ELR (cell line): ENCODE measurements at places on chromosomes 16 and 17.

- no peak for DNase-seq
These were observed 136.0 kb upstream of the WSB1 start for GRCh38 chr17:27157898-27158297.

- no peak for DNase-seq
These were observed 74.6 kb upstream of the TBC1D3K start for GRCh38 chr17:37849617-37849972.

GRCh38 chr16:31016018-31016417 lies 5.6 kb upstream of the STX1B start:
- peak; percentile 36 for DNase-seq

GRCh38 chr17:39118674-39119419 lies 32.6 kb downstream of the PLXDC1 start:
- DNase-seq = no peak

- peak; percentile 14 for DNase-seq
These were observed 22.1 kb downstream of the TRIM25 start for GRCh38 chr17:56891751-56892150.

GRCh38 chr16:67210069-67210937 lies 11.4 kb downstream of the ELMO3 start:
- no peak for DNase-seq

GRCh38 chr17:81417879-81418709 lies 22.8 kb downstream of the BAHCC1 start:
- DNase-seq = no peak

- DNase-seq = peak; percentile 22
These were observed 148.3 kb downstream of the CDH8 start for GRCh38 chr16:61887903-61888302.

- peak; percentile 36 for DNase-seq
These were observed 60.5 kb downstream of the NFAT5 start for GRCh38 chr16:69626256-69626655.

DNA sequence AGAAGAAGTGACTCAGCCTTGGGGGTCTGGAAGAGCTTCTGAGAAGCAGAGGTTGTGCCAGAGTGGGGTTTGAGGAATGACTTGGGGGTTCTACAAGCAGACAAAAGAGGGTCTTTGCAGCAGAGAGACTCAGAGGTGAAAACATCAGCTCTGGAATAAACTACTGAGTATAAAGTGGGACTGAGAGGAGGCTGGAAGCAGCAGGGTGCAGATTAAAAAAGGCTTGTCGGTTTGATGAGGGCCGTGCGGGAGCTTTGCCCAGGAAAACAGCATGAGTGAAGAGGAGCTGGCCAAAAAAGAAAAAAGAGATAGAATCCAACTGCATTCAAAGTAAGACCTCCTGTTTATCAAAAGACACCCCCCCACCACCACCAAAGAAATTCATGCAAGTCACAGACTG lies 13.1 kb upstream of the ACE start:
- DNase-seq = no peak

DNA sequence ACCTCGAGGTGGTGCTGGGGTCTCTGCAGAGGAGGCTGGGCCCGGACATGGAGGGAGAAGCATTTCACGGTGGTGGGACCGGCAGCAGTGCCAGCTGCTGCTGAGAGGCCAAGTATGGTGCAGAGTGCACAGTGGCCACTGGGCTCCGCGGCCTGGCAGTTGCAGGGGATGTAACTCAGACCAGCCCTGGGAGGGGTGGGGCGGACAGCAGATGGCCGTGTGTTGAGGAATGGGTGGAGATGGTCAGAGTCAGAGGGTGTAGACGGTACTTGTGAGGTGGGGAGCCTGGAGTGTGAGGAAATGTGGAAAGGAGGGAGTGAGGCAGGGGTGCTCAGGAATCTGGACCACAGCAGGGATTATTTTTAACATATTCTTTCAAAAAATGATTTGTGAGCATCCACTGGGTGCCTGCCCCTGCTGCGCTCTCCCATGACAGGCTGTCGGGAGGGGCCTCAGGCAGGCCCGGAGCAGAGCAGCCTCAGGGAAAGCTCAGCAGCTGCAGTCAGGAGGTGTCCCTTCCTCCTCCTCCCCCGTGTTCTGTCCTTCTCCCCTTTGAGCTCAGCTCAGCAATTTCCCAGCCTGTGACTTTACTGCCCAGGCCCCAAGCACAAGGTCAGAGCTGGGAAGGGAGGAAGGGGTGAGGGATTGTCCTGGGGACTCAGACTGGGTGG lies 113.1 kb downstream of the RAP1GAP2 start:
- no peak for DNase-seq

DNA sequence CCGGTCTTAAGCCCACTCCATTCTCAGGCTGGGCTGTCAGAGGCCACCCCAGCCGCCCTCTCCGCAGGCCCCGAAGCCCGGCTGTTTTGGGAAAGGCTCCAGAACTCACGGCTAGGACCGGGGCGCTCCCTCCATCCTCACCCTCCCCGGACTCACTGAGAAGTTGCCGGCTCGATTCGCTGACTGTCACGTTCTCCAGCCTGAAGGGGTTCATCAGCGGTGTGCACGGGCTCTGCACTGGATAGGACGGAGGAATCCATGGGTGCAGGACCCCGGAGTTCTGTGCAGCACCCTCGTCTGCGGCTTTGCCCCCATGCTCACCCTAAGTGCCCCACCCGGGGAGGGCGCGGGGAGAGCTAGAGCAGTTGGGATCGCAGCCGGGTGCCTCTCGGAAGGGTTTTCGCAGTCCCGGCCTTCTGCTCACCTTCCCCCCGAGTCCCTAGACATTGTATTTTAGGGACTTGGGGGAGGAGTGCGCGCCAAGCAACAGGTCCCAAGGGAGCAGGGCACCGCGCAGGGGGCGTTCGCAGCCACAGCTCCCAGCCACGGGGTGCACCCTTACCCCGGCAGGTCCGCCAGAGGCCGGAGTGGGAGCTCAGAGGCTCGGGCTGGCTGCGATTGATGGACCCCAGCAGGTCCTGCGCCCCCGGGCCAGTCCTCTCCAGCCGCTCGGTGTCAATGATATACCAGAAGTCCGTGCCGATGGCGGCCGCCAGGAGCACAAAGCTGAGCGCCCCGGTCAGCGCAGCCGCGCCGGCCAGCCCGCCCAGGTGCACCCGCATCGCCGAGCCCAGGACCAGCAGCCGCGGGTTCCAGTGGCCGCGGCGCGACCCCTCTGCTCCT lies 1.0 kb downstream of the TMEM114 start:
- no peak for DNase-seq

- DNase-seq = no peak
These were observed 7.5 kb upstream of the TRPV3 start for GRCh38 chr17:3565143-3565542.

DNA sequence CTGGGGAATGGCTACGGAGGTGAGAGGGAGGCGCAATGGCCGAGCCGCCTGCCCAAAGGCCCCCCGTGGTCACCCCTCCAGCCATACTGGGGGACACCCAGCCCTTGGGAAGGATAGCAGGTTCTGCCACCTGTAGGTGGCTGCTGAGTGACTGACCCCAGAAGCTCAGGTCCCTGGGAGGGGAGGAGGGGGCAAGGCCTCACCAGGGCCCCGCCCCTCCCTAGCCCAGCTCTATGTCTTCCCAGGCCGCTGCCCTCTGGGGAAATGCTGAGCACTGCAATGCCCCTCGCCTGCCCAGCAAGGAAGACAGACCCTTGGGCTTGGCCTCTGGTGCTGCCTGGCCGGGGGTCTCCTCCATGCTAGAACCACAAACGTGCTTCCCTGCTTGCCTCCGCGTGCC lies 11.4 kb upstream of the CLDN9 start:
- DNase-seq = no peak

DNA sequence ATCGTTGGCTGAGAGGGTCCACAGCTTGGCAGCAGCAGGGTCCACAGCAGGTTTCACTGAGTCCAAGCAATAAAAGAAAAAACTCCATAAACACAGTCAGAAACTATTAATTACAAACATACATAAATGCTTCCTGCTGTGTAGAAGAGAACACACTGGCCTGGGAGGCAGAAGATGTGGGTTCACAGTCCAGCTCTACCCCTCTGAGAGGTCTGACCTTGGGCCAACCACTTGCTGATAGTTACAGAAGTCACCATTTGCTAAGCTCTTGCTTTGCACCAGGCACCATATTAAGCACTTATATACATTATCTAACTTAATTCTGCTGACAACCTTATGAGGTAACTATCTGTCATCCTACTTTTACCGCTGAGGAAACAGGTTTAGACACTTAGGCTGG lies 14.7 kb downstream of the CIAPIN1 start:
- no peak for DNase-seq

DNA sequence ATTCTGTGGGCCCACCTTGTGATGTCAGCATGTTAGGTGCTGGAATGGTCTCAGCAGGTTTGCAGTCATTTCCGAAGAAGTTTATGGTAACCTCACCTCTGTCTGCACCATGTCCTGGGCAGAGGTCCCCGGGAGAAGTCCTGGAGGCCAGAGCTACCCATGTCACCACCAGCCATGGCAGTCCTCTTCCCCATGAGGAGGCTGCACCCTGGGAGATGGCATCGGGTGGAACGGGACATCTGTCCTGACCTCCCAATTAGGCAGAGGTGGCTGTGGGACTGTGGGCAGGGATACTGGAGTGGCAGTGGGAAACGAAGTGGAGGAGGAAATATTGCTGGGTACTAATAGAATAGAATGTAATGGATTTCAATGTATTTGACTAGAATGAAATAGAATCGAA lies 511.8 kb upstream of the WSB1 start:
- no peak for DNase-seq
